ENCODE measurements at places on chromosomes 4 and X.

- no peak for DNase-seq
Measured at GRCh38 chr4:140078366-140078765, 75.6 kb downstream of the MAML3 start.

- DNase-seq: no peak
Measured at GRCh38 chrX:37676811-37677210, 8.8 kb upstream of the XK start.

GRCh38 chr4:80125252-80126177 is 52.5 kb upstream of the ANTXR2 start:
- no peak for DNase-seq

- DNase-seq: no peak
Measured at GRCh38 chr4:124030147-124030546, 633.6 kb downstream of the SPRY1 start.

- DNase-seq: no peak
Measured at GRCh38 chr4:55947254-55947882, 1.4 kb upstream of the CEP135 start.

DNA sequence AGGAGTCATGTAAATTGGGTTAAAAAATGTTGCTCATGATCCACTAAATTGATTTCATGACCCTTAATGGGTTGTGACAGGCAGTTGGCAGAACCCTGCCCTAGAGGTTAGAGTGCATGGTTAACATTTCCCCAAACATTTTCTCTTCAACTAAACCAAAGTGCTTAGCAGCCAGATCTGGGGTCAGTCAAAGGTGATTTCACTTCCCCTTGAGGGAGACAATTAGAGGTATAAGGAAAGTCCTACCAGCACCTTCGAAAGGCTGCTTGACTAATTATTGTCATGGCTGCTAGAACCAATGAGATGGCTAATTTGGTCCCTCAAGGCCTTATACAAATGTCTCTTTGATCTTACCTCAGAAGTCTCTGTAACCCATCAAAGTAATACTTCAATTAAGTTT is 30.9 kb upstream of the INTS6L start:
- no peak for DNase-seq
